M059J (cell line): ENCODE measurements at places on chromosomes 12 and 14.

GRCh38 chr14:99790201-99790977, 2.8 kb upstream of the EML1 start:
- no peak for DNase-seq

- no peak for DNase-seq
These were observed 82.5 kb upstream of the FICD start for GRCh38 chr12:108432423-108433121.

DNA sequence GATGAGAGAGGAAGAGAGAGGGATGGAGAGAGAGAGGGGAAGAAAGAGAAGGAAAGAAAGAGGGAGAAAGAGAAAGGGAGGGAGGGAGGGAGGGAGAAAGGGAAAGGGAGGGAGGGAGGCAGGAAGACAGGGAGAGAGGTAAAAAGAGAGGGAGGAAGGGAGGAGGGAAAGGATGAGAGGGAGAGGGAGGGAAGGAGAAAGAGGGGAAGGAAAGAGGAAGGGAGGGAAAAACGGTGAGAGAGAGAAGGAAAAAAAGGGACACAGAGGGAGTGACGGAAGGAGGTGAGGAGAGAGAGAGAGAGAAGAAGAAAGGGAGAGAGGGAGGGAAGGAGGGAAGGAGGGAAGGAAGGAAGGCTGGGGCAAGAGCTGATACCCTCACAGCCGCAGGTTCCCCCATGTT, 56.8 kb downstream of the FOXN3 start:
- DNase-seq: no peak

DNA sequence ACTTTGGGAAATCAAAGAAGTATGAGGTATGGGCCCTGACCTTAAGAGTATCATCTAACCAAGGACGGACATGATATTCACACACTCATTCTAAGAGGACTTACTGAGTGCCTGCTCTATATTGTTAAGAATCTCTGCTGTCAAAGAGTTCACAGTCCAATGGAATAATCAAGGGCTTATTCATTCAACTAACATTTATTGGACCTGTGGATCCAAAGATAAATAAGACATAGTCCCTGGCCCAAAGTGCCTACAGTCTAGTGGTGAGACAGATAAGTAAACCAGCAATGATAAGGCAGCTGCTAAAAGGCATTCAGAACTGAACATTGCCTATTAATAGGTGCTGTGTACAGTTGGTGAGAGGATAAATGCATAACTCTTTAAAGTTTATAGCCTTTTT, 11.0 kb downstream of the WDR20 start:
- DNase-seq: no peak

DNA sequence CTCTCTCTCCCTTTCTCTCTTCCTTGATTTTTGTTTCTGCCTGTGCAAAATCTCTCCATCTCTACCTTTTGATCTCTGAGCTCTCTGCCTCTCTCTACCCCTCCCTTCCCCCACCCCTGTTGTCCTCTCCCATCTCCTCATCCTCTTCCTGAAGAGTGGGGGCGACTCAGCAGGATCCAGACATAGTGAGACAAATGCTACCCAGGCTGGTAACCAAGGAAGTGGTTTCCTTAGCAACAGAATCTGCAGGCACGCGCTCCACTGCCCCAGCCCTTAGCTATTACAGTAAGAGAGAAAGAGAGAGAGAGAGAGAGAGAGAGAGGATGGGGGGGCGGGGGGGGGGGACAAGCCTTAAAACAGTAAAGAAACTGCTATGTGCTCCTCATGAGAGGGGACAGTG, 85.6 kb downstream of the CMKLR1 start:
- no peak for DNase-seq

- DNase-seq: no peak
These were observed 227.4 kb downstream of the ALX1 start for GRCh38 chr12:85507456-85507855.

- DNase-seq: no peak
These were observed 11.4 kb downstream of the ANKRD9 start for GRCh38 chr14:102497998-102498677.

GRCh38 chr12:77728018-77728417, 102.7 kb upstream of the NAV3 start:
- peak; percentile 9 for DNase-seq

- DNase-seq: no peak
These were observed 35.3 kb downstream of the CD9 start for GRCh38 chr12:6235499-6235898.

DNA sequence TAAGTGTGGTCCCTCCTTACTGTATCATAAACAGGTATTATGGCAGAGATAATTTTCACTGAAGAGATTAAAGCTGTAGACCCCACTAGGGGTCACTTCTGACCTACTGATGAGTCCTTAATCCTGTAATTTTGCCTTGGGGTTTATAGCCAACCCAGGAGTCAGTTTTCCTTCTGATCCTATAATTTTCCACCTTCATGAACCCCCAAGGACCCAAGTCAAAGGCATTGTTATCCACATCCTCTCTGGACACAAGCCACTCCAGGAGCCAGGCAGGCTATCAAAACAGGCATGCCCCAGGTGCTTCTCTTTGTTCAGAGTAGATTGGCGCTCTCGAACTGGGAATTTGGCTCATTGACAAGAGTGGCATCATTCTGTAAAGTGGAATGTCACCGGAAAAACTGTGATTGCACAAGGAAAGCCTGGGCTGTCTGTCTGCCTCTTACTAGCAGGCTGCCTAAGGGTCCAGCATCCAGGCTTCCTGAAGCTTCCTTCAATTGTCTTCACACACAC, 1523.2 kb upstream of the FLRT2 start:
- DNase-seq: no peak

GRCh38 chr12:27657296-27657695, 39.0 kb upstream of the REP15 start:
- DNase-seq: no peak

DNA sequence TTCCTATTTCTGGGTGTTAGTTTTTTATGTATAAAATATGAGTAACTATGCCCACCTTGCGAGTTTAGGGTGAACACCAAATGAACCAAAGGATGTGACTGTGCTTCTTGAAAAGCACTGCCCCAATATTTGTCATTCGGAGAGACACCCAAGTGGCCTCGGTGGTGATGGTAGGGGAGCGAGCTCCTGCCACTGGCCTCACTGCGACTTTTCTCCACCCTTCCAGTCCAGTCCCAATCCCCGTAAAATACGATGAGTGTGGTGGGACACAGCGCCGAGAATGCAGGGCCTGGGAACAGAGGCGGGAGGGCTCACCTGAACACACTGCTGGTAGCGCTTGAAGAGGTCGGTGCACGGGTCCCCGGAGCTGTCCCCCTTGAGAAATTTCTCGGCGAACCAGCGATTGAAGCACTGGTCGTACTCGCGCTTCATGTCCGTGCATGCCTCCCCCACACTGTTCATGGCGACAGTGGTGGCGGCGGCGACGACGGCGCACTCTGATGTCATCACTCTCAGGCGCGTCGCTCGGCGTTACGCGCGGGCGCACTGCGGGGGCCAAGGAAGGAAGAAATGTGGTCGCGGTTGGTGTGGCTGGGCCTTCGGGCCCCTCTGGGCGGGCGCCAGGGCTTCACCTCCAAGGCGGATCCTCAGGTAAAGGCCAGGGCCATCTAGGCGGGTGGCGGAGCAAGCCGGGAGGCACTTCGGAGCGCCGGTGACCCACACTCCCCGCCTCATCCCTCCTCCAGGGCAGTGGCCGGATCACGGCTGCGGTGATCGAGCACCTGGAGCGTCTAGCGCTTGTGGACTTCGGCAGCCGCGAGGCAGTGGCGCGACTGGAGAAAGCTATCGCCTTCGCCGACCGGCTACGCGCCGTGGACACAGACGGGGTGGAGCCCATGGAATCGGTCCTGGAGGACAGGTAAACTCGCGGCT, at the start of the genes GATC and TRIAP1:
Gene GATC (plus strand): TSS at position 534 of the 933 bp plus-strand sequence. CDS start 37 bp downstream, at position 571.
Gene TRIAP1 (minus strand): TSS at position 474 of the 933 bp plus-strand sequence. CDS start 12 bp downstream, at position 462.
- peak; percentile 76 for DNase-seq

DNA sequence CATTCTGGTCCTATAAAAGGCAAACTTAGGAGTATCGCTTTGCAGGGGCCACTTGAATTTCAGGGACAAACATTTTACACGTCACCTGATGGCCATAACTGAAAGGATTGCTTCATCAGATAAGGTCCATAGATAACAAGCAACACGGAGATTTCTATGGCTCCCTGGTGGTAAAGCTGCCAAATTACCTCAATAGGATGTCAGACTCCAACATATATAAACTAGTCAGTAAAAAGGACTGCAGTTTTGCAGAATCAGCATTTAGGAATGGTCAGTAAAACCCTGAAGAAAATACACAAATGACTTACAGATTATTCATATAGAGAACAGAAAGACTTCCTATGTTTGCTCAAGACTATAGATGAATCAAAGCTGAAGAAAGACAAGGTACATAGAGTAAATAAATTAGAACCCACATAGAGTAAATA, 66.1 kb upstream of the GRIP1 start:
- DNase-seq: no peak

DNA sequence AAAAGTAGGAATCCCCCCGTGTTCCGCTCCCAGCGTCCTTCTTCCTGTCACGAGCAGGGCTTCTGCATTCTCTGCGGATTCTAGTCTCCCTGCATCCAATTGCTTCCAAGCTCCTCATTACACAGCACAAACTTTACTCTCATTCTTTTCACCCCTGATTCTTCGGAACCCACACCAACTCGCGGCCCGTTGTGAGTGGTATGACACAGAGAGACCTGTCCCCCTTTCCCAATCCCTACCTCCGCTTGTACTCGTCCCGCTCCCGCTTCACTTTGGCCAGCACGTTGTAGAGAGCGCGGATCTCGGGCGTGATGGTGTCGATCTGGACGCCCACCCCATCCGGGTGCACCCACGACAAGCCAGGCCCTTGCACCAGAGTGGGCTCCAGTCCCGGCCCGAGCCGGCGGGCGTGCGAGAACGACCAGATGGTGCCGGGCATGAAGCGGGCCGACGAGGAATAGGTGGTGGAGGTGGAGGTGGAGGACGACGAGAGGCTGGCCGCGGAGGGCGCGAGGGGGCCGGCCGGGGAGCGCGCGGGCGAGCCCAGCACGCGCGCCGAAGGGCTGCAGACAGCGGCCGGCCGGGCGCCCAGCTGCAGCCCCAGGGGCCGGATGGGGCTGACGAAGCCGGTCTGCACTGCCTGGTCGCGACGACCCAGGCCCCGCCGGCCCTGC, 687 bp downstream of the IFFO1 start:
- peak; percentile 27 for DNase-seq

DNA sequence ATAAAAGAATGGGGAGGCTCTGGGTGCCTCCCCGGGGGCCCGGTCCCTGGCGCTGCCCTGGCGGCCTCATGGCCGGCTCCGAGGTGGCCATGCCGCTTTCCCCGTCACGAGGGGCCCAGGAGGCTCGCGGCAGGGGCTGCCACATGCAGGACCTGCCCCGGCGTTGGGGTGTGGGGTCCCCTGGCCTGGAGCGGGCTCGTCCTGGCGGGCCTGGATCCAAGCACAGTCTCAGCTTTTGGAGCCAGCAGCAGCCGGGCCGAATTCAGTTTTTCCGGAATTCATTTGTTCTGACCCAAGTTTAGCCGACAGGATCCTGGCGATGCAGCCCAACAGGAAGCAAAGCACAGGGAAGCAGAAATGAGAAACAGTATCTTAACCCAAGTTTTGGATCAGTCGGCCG, 26.4 kb upstream of the AEBP2 start:
- DNase-seq: no peak

DNA sequence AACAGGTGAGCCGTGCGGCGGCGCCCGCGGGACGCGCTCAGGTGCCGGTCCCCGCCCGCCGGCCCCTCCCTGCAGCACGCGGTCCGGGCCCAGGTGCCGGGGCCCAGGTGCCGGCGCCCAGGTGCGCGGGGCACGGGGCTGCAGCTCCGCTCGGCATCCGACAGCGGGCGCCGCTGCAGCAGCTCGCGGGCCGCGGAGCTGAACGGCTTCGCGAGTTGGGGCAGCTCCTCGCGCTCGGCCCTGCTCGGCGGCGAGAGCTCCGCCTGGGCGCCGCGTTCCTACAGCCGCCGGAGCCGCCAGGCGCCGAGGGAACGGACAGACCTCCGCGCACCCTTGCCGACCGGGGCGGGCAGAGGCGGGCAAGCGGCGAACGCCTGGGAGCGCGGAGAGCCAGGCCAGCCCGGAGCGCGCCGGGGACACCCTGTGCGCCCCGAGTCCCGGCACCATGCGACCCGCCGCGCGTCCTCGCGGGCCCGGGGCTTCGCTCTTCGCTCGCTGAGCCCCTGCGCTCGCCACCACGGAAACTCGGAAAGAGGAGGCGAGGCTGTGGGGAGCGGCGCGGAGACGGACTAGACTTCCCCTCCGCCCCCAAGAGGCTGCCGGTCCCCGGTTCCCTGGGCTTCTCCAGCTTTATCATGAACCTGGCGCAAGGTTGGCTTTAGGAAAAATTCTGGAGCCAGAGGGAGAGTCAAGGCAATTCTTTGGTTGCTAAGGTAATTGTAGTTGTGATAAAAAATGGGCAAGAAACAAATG, at the start of gene RGS6:
Gene RGS6 (plus strand): TSS at position 201 of the 753 bp plus-strand sequence.
- peak; percentile 12 for DNase-seq

DNA sequence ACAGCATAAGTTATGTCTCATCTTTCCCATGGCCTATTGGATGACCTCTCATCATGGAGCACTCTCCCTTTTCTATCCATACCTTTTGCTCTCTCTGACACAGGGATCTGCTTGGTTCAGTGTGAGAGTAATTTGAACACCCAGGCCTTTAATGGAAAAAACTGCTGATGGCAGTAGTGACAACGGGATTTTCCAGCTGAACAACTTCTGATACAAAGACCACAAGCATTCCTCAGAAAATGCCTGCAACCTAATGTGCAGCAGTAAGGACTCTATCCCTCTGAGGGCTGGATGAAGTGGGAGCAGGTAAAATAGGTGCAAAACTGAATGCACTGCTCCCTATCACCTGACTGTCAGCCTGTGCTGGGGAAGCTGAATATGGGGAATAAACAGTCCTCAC, 51.0 kb downstream of the KANSL2 start:
- no peak for DNase-seq

- DNase-seq: peak; percentile 58
These were observed 23.1 kb downstream of the ATP2A2 start for GRCh38 chr12:110304061-110304551.

- no peak for DNase-seq
These were observed 8.1 kb downstream of the TMEM179 start for GRCh38 chr14:104596451-104596918.

DNA sequence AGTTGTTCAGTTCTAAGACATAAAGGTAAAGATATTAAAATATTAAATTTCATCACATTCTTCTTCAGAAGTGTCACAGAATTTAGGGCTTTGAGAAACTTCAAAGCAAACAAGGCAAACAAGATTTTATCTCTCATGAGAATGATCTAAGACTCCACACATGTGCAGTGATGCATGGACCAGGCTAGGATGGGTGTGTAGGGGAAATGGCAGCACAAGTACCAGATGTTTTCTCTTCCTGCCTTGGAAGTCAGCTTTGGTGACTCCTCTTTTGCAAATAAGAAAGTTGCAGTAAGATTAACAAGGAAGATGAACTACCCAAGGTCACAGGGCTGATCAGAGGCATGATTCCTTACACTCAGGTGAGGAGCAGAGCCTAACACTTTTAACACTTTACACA, 163.8 kb upstream of the LMNTD1 start:
- DNase-seq: no peak
